ENCODE measurements at places on chromosomes 6 and 20.
A peak's percentile ranks its signal among the peaks of the same experiment; 100 is the strongest.

DNA sequence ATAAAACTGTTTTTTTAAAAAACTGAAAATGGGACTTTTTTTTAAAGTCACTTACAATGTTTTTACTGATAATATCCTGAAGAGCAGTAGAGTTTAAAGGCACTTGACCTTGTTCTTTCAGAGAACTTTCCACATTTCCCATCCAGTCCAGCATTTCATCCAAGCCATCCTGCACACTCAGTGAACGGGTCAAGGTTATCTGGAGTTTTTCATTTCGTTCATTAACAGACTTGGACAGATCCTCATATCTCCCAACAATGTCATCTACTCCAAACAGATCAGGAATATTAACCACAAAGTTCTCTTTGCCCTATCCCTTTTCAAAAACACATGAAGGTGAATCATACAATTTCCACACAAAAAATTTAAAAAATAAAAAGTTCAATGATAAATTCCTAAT, 69.1 kb downstream of the DST start:
- no peak for DNase-seq

GRCh38 chr6:134821397-134821796, 128.5 kb downstream of the ALDH8A1 start:
- DNase-seq = no peak

- DNase-seq = no peak
Observed at GRCh38 chr6:53847796-53848314, 53.0 kb downstream of the LRRC1 start.

- DNase-seq = no peak
Observed at GRCh38 chr6:124056407-124057334, 253.0 kb downstream of the NKAIN2 start.

DNA sequence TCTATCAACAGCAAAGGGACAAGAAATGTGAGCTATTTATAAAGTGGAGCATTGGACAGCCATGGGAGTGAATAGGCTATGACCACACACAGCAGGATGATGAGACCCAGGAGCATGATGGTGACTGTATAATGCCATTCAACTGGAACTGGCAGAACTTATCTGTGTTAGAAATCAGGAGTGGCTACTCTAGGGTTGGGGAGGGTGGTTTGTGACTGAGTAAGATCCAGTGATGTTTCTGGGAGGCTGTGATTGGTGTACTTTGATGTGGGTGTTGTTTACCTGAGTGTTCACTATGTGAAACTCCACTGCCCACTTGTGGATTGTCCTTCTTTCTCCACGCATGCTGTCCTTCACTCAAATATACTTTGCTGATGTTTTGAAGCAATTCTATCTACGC, 11.5 kb upstream of the HLA-B start:
- no peak for DNase-seq

DNA sequence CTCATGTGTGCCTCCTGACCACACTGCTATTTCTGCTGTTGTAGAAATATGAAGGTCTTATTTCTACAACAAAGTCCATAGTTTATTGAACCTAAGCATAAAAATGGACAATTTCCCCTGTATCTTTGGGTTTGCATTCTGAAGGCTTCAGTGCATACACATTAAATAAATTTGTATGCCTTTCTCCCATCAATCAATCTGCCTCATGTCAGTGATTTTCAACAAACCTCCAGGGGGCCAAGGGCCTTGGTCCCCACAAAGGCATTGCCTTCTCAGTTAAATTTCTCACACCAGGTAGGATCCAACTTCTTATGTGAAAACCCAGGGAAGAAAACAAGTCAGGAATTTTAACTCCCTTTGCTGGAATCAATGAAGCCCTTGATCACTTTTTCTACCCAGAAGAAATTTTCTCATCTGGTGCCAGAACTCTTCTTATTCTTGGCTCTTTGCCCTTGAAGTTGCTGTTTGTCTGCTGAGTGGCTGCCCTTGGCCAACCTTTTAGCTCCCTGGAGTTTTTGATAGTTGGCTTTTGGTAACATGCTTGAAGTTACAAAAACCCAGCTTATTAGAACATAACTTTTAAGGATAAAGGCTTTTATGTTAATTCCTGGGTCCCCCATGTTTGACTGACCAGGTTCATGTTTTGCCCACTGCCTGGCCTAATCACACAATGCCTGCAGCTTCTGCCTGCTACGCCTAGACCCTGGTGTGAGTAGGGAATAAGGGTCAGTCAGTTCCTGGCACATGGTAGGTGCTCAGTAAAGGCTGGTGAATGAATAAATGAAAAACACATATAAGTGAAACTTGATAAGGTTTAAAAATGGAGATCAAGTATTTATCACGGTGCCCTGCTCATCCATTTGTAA, 37.0 kb downstream of the SHLD1 start:
- DNase-seq = no peak

- no peak for DNase-seq
Observed at GRCh38 chr20:17568045-17568788, 1.7 kb upstream of the DSTN start.

DNA sequence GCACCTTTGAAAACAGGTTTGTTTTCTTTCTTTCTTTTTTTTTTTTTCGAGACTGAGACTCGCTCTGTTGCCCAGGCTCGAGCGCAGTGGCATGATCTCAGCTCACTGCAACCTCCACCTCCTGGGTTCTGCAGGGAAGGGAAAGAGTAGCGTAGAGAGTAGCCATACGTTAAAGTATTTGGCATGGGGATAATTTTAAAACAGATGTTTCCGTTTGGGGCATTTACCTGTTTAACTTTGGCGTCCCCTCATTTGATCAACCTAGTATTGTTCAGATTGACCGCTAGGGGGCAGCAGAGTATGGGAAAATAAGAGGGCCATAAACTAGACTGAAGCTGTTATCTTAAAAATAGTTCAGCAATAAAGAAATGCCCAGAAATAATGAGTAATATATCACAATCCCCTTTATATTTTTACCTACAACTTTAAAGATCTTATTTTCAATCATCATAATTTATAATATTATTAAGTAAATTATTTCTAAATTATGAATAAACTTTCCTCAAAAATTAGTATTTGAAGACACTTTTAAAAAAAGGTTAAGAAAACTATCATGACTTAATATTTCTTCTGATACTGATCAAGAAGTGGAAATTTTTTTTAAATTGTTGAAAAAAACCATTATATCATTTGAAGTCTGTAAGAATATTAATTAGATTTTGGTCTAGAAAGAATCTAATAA, 7.6 kb upstream of the TAAR9 start:
- peak; percentile 55 for DNase-seq

GRCh38 chr20:13344671-13345070, 123.6 kb downstream of the ISM1 start:
- no peak for DNase-seq

DNA sequence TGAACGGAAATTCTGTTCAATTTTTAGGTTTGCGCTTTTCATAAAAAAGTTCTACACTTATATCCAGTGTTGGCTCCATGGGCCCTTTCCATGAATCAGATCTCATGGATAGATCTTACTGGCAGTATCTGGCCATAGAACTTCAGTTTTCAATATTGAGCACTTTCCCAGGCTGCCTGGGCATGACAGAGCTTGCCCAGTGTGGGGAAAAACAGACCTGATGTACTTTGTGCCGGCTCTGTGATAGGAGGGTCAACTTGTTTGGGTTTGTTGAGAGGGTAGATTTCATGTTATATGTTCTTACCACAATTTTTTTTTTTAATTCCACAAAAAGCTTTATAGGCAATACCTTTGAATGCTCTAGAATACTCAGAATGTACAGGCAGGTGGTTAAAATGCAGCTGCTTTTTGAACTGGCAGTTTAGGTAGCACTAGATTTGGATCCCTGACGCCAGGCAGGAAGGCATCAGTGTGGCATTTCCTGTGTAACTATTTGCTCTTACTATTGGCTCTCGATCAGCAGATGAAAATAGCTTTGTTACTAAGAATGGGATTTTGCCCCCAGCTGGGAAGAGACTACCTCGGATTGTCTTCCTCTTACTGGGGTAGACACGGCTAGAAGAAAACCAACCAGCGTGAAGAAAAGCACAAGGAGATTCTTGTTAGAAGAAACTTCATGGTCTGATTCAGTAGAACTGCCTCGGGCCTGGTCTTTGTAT, 404.9 kb upstream of the SOX4 start:
- DNase-seq = no peak

DNA sequence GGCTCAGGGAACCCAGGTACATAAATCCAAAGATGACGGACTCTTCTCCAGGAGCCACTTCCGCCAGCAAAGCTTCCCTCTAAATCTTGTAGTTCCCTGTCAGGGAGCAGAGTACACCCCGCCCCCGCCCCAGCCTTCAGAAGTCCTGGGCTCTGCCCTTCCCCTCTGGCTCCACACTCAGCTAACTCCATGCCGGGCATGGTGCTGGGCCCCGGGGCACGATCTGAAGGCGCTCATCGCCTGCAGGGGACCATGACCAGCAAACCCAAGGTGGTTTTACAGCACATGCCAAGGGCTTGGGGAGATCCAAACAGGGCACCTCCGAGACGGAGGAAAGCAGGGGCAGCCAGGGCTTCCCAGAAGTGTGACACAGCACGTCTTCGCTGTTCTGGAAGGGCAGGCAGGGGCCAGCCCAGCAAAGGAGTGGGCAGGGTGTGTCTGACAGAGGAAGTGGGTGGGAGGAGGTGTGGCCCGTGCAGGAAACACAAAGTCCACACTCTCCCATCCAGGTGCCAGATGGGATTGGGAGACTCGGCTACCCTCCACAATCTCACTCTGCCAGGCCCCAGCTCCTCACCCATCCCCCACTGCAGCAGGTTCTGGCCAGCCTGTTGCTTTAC, 41.6 kb upstream of the SLC22A2 start:
- no peak for DNase-seq

GRCh38 chr20:51961964-51962761, 159.8 kb upstream of the SALL4 start:
- DNase-seq = no peak

DNA sequence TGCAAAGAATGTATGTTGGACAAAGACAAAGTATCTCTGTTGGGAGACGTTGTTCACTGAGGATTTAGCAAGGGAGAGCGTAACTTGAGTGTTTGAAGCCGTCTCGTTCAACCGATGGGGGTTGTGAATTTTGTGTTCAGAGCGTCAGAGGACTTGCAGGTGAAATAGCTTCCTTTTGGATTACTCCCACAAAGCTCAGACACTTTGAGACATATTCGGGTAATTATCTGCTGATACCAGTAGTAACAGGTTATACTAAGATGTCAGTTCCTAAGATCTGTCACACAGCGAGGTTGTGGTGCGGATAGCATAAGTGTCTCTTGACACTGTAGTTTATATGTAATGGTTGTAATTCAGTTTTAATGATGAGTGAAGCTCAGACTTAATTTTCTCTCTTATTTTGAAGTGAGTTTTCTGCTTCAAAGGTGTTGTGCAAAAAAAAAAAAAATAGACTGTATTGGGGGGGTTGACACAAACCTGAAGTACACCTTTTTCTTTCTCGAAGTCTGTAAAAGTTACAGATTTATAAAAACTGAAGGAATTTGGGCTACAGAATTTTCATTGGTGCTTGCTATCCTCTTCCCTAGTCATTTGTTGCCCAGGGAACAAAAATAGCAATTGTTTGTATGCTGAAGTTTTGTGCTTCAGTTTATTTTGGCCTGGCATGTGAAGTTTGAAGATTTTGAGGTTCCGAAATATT, 1.7 kb downstream of the ASXL1 start:
- no peak for DNase-seq

DNA sequence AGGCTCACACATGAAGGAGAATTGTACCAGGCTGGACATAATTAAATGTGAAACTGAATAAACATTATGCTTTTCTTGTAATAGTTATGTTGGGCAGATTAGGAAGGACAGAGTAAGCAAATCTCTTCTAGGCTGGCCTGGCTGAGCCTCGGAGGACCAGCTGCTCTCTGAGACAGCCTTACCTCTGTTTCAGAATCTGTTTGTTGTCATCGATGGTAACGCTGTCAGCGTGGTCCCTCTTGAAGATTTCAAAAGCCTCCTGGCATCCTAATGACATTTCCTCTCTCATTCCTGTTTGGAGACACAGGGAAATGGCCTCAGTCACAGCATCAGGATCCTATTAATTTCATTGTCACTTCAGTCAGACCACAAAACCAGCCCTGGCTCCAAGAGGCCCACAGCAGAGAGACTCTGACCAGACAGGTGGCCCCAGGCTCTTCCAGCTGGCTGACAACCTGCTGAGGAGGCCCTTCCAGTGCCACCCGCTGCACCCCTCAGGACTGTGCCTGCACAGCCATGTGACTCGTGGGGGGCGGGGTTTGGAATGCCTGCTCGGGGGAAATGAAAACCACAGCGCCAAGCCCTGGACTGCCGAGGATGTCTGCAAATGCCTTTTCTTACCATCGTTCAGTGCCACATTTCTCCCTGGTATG, 108.5 kb upstream of the KCNK16 start:
- DNase-seq = peak; percentile 51

- DNase-seq = no peak
Observed at GRCh38 chr20:42159808-42160207, 541.6 kb upstream of the CHD6 start.

- no peak for DNase-seq
Observed at GRCh38 chr20:3383878-3384495, 23.5 kb downstream of the DNAAF9 start.
